LHCN-M2 (cell line): ENCODE measurements at places on chromosomes 3 and 15.

DNA sequence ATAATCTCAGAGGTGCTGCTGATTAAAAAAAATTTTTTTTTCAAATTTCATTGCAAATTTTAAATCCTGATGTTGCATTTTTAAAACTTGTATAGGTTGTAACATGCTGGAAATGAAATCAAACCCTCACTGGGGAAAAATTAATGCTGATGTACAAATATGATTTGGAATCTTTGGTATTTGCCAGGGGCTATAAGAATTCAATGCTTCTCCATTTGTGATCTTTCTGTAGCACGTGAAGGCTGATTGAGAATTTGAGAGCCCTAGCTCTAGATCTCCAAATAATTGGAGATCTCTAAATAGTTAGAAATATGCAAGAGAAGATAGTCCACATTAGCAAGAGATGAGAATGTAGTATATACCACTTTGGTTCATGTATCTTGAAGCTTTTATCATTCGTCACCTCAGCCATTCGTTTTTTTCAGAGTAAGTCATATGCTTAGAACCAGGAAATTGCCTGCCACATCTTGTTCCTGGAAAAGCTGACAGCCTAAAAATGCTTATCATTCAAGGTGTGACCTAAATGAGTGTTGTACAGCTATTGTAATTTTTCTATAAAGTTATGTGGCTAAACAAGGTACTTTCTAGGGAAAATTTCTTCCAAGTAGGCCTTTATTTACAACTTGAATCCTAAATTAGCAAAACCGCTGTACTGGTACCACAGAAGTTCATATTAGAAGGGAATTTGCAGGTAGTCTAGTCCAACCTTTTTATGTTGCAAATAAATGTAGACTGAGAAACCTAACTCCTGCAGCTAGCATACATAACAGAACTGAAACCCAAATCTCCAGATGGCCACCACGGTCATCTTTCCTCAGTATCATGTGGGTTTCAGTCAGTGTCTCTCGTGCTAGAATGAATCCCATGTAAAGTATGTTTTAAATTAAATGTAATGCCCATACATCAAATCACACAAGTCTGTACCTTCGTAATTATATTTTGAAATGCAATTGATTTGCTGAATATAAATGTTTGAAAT, 48.5 kb downstream of the FNDC3B start:
- no peak for DNase-seq

DNA sequence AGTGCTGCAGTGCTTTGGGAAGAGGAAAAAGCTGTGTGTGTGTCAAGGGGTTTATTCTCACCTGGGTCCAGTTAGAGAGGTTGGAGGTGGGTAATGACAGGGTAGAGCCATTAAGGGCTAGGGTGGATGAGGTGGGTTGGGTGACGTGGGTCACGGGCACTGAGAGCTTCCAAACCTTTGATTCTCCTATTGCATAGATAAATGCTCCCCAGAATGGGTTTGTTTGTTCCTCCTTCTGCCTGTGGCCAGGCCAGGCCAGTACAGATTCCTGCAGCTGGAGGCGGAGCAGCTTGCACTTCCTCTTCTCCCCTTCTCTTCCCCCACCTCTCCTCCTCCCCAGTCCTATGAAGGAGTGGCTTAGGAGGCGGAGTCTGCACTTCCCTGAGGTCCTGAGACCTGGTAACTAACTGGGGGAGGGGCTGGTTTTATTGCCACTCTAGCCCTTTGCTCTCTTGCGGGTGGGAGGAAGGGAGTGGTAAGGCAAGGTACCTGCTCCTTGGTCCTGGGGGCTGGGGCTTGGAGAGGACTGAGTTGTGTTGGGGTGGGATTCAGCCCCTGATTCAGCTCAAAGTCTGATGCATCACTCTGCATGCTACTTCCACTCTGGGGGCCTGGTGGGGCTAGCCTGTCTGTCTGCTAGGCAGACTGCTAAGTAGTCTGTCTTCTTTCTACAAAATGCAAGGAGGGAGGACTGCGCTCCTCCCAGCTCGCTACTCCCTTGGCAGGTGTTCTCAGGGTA, 3.5 kb downstream of the SPINT1 start:
- no peak for DNase-seq

DNA sequence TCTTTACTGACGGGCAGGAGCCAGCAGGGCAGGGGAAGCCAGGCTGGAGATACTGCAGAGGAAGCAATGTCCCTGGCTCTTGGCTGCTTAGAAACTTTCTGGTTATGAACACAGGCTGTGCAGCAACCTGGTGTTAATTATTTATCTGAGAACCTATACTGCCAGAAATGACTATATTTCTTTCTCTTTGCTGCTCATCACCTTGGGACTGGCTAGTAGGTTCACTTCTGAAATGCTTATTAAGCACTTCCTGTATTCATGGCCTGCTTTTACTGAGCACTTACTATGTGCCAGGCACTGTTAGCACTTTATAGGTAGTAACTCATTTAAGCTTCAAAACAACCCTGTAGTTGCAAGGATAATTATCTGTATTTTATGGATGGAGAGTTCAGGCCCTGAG, 57.6 kb downstream of the RAB11A start:
- DNase-seq = no peak

DNA sequence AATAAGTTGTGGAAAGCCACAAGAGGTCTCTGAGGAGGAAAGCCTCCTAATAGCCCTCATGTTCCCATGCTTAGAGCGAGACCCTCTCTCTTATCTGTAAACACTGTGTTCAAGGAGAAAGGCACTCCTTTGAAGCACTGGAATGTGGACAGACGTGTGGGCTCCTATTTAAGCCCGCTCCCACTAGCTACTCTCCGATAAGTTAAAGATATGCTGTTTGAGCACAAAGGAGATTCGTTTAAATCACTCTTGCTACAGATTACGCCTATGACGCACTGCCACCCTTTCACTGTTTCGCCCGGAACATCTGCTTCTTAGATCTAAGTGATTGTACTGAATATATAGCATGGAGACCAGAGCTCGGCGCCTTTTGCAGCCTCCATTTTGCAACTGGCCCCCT, 57.8 kb upstream of the FAM3D start:
- DNase-seq = no peak

- DNase-seq = peak; percentile 32
Observed at GRCh38 chr3:108001457-108001856, 89.4 kb downstream of the CD47 start.

- no peak for DNase-seq
Observed at GRCh38 chr15:88209111-88209510, 47.4 kb downstream of the NTRK3 start.

GRCh38 chr3:171994646-171995428, 44.5 kb upstream of the FNDC3B start:
- DNase-seq = peak; percentile 80

DNA sequence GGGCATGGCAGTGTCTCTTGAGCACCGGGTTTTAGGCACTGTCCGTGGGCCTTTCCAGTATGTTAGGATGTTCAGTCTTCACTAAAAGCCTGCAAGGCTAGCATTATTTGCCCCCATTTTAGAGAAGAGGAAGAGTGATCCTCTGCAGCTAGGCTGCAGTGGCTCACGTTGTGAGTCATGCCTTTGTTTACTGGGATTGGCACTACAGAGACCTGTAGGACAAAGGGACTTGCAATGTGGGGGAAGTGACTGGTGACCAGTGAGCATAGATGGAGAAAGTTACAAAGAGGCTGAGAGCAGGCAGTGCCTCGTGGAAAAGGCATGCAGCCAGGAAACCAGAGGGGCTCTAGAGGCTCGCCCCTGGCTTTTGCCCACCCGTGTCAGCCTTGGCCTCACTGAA, 26.8 kb upstream of the CPNE9 start:
- DNase-seq = no peak

- no peak for DNase-seq
Observed at GRCh38 chr3:76923485-76923884, 116.4 kb upstream of the ROBO2 start.

DNA sequence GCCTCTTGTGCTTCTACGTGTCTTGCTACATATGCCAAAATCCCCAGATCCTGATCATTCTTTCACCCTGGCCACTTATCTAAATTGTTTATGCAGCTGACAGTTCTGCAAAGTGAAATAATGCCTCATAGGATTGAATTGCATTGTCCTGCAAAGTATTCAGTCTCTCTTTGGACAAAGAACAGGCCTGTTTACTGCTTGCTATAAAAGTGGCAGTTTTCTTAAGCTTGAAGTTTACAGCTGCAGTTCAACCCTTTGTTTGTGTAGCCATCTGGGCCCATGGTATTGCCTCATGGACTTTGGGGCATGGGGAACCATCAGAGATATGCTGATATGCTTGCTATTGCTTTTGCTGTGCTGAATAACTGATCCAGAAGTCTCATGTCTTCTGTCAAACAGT, 523.2 kb downstream of the OTOL1 start:
- peak; percentile 37 for DNase-seq

DNA sequence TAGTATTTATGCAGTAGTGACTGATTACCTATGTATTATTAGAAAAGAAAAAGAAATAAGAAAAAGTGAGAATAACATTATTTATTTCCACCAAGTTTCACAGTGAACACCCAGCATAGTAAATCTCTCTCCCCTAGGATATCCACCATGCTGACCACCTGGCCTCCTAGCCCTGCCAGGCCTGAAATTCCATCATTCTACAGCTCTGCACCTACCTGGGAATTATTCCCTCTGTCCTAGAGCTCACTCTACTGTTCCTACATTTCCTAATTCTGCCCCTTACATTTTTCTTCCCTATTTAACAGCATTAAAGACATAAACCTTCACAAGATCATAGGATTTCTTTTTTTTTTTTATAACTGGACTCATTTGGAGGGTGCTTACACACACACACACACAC, 525.3 kb upstream of the PPP2R3A start:
- no peak for DNase-seq

DNA sequence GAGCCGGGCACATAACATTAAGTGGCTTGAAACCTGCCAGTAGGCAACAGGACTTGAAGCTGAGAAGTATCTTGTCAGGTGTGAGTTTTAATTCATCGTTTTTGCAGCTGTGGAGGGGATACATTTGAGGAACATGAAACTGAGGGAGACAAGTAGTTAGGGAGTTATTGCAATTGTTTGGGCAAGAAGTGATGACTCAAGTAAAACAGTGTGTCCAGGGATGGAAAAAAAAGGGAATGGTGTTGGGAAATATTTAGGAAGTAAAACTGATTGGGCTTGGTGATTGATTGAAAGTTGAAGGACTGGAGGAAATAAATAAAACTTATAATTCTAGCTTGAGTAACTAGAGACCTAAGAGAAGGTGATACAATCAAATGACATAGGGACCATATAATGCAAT, 85.5 kb downstream of the NCEH1 start:
- peak; percentile 76 for DNase-seq

GRCh38 chr15:96599268-96599667, 268.8 kb downstream of the NR2F2 start:
- DNase-seq = no peak

GRCh38 chr3:124558991-124559845, 171.0 kb upstream of the UMPS start:
- peak; percentile 86 for DNase-seq
